NCI-H1417 treated with DMSO at 0.1 percent for 48 hours (cell line): ENCODE measurements at places on chromosomes 12 and 14.

DNA sequence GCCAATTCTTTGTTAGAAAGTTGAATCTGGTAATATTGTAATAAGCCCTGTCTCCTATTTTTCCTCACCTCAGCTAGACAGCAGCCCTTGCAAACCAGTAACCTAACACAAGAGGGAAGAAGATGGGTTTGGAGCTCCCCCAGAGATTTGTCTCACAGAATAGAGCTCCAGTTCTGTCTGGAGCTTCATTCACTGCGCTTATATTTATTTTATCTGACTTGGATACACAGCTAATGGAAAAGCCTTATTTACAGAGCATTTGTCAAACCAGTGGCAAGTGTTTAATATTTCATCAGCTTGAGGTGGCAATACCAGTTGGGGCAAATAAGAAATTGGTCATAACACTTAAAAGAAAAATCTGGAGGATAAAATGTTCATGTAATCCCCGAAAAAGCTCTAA lies 1094.0 kb downstream of the FSCB start:
- no peak for DNase-seq

- no peak for DNase-seq
Measured at GRCh38 chr14:30796707-30797106, 77.7 kb upstream of the COCH start.

GRCh38 chr14:89540009-89540829 lies 123.2 kb upstream of the FOXN3 start:
- DNase-seq, result no peak

GRCh38 chr14:73851000-73851399 lies 631 bp upstream of the PTGR2 start:
- DNase-seq, result no peak

DNA sequence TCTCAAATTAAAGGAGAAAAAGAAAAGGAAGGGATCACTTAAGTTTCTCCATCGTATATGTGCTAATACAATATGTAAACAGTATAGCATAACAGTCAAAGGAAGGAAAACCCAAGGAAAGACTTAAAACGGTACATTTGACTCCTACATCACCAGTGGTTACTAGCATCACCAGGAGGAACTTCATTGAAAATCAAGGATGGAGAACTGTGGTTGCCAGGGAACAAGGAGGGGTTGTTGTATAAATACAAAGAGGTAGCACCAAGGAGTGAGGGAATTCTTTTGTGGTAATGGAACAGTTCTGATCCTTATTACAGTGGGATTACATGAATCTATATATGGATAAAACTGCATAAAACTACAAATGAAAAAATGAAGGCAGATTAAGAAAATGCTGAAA lies 1.6 kb downstream of the ZFYVE26 start:
- DNase-seq, result no peak

DNA sequence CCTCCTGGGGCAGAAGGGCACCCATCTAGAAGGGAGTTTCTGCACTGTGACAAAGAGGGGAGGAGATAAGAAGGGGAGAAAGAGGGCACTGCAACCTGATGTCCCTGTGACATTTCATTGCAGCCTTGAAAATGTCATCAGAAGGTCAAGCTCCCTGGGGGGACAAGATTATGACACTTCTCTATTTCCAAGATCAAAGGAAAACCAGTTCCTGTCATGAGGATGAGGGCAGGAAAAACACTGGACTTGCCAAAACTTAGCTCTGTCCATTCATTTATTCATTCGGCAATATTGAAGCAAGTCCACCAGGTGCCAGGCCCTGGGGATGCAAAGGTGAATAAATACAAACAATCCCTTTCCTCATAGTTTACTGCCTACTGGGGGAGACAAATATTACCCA lies 138.4 kb upstream of the CDKN3 start:
- no peak for DNase-seq

DNA sequence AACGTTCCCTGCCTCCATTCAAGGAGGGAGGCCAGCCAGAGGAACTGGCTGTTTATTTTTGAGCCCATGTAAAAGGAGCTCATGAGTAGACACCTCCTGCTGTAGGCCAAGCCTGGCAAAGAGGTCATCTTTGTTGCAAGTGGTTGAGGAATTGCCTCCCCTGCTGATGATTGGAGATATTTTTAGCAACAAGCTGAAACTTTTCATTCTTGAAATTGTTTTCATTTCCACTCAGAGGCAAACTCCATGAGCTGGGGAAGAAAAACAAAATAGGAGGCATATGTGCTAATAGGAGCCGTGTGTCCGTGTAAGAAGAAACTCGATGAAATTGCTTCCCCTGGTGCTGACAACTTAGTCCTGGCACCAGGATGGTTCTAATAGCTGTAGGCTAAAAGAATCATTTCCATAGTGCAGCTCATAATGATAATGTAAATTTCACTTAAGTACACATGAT lies 440.1 kb upstream of the FAR2 start:
- DNase-seq, result no peak

DNA sequence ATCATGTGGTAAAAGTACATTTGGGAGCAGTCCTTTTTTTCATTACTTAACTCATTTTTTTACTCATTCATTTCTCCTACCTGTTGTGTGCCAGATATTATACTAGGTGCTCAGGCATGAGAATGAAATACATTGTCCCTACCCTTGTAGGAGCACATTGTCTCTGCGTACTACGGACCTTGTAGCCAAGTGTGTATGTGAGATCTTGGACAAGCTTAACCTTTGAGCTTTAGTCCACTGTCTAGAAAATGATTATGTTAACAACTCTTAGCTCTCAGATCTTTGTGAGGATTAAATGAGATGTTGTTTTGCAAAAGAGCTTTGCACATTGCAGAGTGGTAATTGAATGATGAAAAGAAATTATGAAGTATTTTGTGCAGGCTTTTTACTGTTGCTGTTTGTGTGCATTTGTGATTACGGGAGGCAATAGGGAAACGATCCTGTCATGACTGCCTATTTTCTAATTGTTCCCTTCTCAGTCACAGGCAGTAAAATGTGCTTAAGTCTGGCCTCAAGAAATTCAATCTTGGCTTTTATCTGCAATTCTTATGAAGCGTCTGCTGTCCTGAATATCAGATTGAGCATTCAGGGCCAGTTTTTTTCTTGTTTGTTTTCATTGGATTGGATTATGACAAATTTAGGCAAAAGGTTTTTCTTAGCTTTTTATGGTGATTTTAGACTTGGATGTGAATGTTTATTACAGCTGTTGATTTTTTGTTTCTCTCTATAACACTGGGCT lies 447.7 kb downstream of the PDZRN4 start:
- DNase-seq, result no peak

- DNase-seq, result no peak
Measured at GRCh38 chr14:94918896-94919295, 149.0 kb upstream of the GSC start.

DNA sequence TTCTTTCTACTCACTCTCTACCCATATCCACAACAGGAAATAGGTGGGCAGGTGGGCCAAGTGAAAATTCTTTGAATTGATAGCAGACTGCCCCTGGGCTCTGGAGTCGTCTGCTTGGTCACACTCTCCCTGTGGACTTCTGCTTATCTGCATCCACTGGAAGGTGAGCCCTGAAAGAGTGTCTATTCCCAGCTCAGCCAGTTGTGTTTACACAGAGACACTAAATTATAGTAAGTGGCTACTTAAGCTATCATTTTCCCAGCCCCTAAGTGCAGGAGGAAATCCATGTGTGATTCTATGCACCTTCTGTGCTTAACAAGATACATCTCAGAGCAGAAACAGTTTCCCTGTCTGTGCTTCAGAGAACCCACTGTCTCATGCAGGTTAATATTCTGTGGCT lies 338.4 kb downstream of the FUT8 start:
- DNase-seq, result peak; percentile 12

GRCh38 chr12:123269395-123269892 lies 2.2 kb downstream of the CDK2AP1 start:
- DNase-seq, result peak; percentile 54

- no peak for DNase-seq
Measured at GRCh38 chr14:55537782-55538181, 42.2 kb upstream of the KTN1 start.

- no peak for DNase-seq
Measured at GRCh38 chr12:45284096-45284901, 68.4 kb downstream of the ANO6 start.

GRCh38 chr12:57614178-57614947 lies 3.1 kb downstream of the ARHGEF25 start:
- no peak for DNase-seq
